ENCODE measurements at places on chromosomes 12 and 14. TPM values are rescaled to one million over a fixed set of nuclear protein-coding genes. Genes with fewer than 3 reads are reported as not detected.
A peak's percentile ranks its signal among the peaks of the same experiment; 100 is the strongest.

GRCh38 chr12:67202011-67202677, 67.0 kb upstream of the CAND1 start:
- DNase-seq, result no peak

GRCh38 chr14:91143862-91144261, 30.0 kb downstream of the DGLUCY start:
- peak; percentile 49 for DNase-seq

GRCh38 chr12:4148418-4149056, 125.0 kb upstream of the CCND2 start:
- DNase-seq, result no peak

DNA sequence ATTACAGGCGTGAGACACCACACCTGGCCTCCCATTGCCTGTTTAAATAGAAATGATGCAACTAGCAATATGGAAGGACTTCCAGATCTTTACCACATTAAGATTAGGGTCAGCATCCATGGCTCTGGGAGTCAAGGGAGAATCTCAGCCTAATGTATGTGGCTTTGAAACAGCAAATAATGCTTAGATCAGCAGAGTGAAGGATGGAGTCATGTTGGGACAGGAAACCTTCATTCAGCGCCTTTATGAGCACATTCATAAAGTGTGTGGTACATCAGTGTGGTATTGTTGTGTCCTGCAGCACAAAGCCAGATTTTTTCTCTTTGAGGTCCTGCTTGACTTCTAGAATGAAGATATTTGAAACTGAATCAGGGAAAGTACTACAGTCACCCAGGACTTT, 15.3 kb upstream of the SPSB2 start:
- DNase-seq, result no peak

- DNase-seq, result peak; percentile 63
Observed at GRCh38 chr12:6222078-6222654, 22.0 kb downstream of the CD9 start.

GRCh38 chr12:45281994-45282393, 66.1 kb downstream of the ANO6 start:
- DNase-seq, result no peak

- DNase-seq, result no peak
Observed at GRCh38 chr12:104307655-104308000, 4.1 kb downstream of the EID3 start.

- DNase-seq, result no peak
Observed at GRCh38 chr12:39186744-39187143, 256.2 kb downstream of the KIF21A start.

GRCh38 chr12:10701131-10701681, 21.9 kb downstream of the YBX3 start:
- DNase-seq, result no peak

- DNase-seq, result no peak
Observed at GRCh38 chr12:62839869-62840660, 94.9 kb downstream of the PPM1H start.

DNA sequence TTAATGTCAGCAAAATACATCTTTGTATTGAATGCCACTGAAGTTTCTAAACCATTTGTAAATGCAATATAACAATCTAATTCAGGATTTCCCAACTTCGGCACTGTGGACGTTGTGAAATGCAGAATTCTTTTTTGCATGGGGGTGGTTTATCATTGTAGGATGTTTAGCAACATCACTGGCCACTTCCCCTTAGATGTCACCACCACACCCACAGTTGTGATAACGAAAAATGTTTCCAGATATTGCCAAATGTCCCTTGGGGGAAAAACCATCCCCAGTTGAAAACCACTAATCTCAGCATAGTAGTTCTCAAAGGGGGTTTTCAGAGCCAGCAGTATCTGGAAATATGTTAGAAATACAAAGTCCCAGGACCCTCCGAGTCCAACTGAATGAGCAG, 203.3 kb downstream of the NAV3 start:
- no peak for DNase-seq

- peak; percentile 98 for DNase-seq
Observed at GRCh38 chr12:57459055-57459749, 383 bp upstream of the GLI1 start.

SLC5A8 gene
- total RNA-seq, result not detected

PGF gene
- 252 TPM for total RNA-seq

GALC gene
- total RNA-seq, result 12.7 TPM

GPR135 gene
- total RNA-seq, result 0.47 TPM

ZDHHC22 gene
- not detected for total RNA-seq

PPP1R1A gene
- 0.17 TPM for total RNA-seq

MYF5 gene
- not detected for total RNA-seq

NFATC4 gene
- total RNA-seq, result 11.1 TPM

ZFYVE26 gene
- 26.7 TPM for total RNA-seq

HOXC5 gene
- not detected for total RNA-seq
